ENCODE measurements at places on chromosomes 3 and 15. TPM values are rescaled to one million over a fixed set of nuclear protein-coding genes. Genes with fewer than 3 reads are reported as not detected.

- DNase-seq, result no peak
Measured at GRCh38 chr3:31561891-31562290, 29.2 kb downstream of the STT3B start.

DNA sequence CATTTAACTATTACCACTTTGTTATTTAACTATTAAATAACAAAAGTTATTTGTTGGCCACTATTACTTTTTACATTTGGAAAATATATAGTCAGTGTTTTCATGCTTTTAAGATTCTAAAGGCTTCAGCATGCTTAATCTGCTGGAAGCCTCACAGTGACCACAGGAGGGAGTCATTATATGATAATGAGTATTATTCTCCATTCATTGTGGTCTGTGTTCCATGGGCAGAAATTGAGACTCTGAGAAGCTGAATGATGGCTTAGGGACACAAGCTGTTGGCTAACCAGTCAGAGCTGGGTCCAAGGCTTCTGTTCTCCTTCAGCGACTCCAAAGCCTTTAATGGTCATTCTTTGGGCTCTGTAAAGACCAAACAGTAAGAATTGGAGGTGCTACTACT, 64.7 kb downstream of the BFSP2 start:
- no peak for DNase-seq

DNA sequence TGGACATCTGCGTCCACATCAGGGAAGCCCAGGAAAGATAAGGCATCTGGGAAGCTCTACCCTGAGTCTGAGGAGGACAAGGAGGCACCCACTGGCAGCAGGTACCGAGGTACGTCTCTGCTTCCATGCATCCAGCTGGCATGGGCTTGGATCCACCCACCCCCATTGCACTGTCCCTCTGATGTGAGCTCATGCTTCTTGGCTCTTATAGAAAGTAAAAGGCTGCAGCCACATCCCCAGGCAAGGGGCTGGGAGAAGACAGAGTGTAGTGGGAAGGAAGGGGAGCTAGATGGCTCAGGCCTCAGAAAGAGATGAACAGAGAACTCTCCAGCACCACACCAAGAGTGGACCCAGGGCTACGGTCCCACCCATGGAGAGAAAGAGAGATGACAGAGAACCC, 18.2 kb downstream of the PTH1R start:
- DNase-seq, result no peak

- DNase-seq, result no peak
Measured at GRCh38 chr3:45965653-45966052, 22.4 kb downstream of the CXCR6 start.

- no peak for DNase-seq
Measured at GRCh38 chr15:57114070-57114469, 195.6 kb downstream of the TCF12 start.

GRCh38 chr15:100937171-100937570, 18.0 kb downstream of the LRRK1 start:
- DNase-seq, result no peak

GRCh38 chr3:144556392-144556791, 584.8 kb downstream of the DIPK2A start:
- no peak for DNase-seq

DNA sequence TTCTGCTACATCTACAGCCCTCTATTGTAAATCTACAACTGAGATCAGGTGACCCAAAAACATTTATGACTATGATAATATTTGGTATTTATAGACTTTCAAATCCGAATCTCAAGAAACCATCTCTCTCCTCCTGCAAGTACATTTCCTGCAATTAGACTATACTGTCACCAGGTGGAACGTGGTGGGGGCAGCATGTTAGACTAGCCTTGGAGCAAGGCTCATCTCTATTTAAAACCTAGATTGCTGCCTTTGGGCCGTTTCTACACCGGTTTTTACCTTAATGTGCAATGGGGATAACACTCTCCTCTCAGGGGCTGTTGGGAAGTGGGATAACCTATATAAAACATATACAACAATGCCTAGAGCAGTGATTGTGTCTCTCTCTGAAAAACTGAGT, 3.8 kb upstream of the KATNBL1 start:
- no peak for DNase-seq

DNA sequence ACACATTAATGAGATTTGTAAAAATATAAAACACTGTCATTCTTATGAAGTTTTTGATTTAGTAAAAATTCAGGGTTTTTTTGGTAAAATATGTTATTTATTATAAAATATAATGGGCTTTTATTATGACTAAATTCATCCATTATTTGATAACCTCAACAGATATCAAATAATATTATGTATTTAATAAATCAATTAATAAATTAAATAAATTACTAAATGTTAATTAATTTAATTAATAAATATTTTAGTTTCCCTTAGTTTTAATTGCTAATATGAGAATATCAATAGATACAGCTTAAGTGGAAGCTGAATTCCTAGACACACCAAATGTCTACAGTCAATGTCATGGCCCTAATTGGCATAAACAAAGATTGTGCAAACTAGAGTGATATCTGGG, 82.3 kb upstream of the DGKG start:
- DNase-seq, result no peak

The HGD gene
- 0.65 TPM for total RNA-seq

DNA sequence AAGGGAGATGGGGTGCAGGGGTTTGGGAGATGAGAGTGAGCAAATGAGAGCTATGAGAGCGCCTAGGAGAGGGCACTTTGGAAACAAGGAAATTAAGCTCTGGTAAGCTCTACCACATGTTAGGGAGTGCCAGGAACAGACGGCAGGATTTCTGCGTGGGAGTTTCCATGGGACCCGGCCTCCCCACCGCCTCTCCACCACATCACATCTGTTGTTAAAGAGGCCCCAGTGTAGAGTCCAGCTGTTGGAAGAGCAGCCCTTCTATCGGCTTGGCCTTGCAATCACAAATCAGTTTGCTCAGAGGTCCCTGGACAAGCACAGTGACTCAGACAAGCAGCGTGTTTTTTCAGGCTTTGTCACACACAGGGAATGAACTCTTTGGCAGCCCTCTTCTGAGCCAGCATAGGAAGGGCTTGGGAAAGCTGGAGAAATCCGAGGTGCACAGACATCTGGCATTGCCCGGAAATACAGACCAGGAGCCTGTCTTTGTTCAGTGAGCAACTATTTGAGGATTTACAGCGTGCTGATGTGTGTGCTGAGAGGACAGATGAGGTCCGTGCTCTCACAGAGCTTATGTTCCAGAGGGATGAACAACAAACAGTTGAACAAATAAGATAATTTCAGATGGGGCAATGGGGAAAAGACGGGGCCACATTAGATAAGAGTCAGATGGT, 370.6 kb upstream of the PROK2 start:
- DNase-seq, result no peak

DNA sequence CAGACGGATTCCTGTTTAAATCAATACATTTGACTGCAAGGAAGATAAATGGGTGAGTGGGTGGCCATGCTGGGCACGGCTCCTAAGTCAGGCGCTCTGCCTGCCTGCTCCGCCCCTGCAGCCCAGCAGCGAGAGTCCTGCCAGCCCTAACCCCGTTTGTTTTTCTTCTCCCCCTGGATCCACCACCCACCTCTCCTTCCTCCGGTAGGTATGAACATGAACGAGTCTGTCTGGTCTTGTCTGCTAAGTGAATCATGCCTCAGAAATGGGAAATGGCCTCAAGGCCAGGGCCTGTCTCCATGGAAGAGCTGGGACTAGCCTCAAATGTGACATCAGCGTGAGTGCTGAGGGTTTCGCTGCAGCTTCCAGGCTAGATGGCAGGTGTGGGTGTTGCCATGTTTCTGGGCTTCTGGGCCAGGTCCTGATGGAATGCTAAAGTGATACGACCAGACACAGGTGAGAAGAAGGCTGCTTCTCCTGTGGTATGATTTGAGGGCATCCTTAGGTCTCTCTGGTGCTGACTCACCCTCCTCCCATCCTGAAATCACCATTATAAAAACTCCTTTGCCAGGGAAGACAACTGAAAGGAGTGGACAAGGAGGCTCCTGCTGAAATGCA, 5.6 kb upstream of the FEM1B start:
- peak; percentile 89 for DNase-seq

The C3orf70 gene
- not detected for total RNA-seq

- DNase-seq, result no peak
Measured at GRCh38 chr15:50431204-50431603, 7.0 kb downstream of the USP8 start.

The POLQ gene
- 14.3 TPM for total RNA-seq

- DNase-seq, result no peak
Measured at GRCh38 chr3:62329971-62330370, 43.4 kb downstream of the FEZF2 start.

DNA sequence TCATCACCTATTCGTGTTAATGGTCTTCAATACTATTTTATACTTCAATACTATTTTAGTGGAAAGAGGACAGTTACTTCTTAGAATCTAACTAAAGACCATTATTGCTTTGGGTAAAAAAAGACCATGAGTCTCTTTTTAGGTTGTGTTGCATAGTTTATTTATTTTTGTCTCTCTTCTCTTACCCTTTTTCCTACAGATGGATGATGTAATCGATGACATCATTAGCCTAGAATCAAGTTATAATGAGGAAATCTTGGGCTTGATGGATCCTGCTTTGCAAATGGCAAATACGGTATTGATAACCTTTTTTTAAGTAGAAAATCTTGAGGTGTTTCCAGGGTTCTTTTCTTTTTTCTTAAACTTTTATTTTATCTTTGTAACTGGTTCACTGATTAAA, 58.5 kb upstream of the SAMMSON start:
- DNase-seq, result no peak

The C2CD4A gene
- total RNA-seq, result 0.09 TPM

- no peak for DNase-seq
Measured at GRCh38 chr3:61483997-61484396, 77.4 kb upstream of the PTPRG start.

The DLL4 gene
- total RNA-seq, result 0.55 TPM

The KBTBD13 gene
- not detected for total RNA-seq

GRCh38 chr3:56121716-56122115, 346.6 kb downstream of the ERC2 start:
- no peak for DNase-seq

The LRRN1 gene
- total RNA-seq, result 0.65 TPM

DNA sequence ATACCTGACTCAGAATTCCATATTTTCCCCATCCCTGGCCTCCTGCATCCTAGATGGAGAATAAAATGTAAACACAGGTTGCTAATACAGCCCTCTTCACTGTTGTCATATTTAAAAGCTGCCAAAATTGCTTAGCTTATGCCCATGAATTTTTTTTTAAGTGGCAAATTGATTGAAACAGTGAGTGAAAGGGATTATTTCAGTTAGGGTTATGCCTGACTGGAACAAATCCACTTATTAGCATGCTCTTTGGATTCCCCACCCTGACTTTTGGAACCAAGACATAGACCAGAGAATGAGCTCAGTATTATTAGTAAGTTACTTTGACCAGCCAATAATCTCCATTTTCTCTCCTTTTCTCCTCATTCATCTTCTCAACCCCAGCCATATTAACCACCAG, 244.7 kb downstream of the FEZF2 start:
- no peak for DNase-seq

The OR5H1 gene
- total RNA-seq, result not detected

DNA sequence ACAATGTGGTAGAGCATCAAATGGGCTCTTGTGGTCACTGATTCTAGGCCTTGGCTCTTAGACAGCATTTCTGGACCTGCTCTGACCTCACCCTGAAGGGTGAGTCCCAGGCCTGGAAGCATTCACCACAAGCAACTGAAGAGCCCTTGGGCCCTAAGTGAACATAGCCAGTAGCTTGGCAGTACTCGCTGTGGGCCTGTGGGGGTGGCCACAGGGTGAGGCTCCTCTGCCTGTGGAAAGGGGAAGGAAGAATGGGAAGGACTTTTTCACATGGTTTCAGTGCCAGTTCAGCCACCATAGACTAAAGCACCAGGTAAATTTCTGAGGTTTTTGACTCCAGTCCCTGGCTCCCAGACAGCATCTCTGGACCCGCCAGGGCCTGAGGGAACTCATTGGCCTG, 5.1 kb upstream of the ZSCAN2 start:
- DNase-seq, result no peak

- DNase-seq, result no peak
Measured at GRCh38 chr3:99966662-99967416, 147.5 kb downstream of the FILIP1L start.

GRCh38 chr3:152581951-152582350, 253.0 kb upstream of the P2RY1 start:
- DNase-seq, result no peak

DNA sequence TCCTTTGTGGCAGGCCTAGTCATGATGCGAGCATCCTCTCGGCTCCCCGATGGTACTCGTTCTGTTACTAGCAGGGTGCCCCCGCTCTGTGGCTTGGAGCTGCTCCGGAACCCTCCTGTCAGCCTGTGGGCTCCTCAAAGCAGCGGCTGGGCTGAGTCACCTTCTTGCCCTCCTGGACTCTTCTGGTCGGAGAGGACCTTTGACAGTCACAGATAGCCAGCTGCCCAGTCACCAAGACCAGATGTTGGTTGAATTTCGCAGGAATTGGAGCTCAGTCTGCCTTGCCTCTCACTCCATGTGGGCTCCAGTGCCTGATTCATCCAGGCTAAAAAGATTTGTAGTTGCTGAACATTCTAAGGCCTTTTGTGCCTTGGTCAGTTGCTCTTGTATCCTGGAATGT, 94.5 kb downstream of the CHCHD6 start:
- DNase-seq, result no peak

GRCh38 chr3:187368251-187369088, at the start of gene RTP4:
Gene RTP4, plus strand, starts transcription at chr3:187368385. Its CDS starts 57 bp downstream, at chr3:187368442.
- DNase-seq, result peak; percentile 30

The ACKR4 gene
- not detected for total RNA-seq

DNA sequence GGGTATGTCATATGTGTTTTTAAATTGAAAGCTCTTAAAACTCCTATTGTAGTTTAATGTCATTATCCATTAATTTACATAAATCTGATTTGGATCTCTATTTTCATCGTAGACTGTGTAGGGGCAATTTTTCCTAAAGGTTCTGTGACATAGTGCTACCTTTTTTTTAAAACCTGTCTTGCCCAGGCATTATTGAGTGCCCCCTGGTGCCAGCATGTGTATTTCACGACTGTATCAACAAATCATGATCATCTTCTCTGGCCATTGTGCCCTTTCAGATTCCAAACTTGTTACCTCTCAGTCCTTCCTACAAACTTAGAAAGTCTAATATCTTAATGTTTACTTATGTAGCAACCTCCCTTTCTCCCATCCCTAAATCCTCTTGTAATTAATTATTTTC, 97.2 kb upstream of the FLNB start:
- DNase-seq, result peak; percentile 16

The ARHGEF26 gene
- total RNA-seq, result 10.0 TPM

GRCh38 chr15:86042226-86042625, 37.4 kb upstream of the AGBL1 start:
- no peak for DNase-seq

GRCh38 chr3:80259736-80260135, 491.9 kb upstream of the ROBO1 start:
- no peak for DNase-seq

The FAM81A gene
- 7.0 TPM for total RNA-seq
